Inflammatory macrophage treated with lipopolysaccharide for 1 hour (primary cell): ENCODE measurements at places on chromosomes 1 and 21.

GRCh38 chr21:38284216-38284615 lies 27.4 kb downstream of the KCNJ15 start:
- DNase-seq, result no peak

DNA sequence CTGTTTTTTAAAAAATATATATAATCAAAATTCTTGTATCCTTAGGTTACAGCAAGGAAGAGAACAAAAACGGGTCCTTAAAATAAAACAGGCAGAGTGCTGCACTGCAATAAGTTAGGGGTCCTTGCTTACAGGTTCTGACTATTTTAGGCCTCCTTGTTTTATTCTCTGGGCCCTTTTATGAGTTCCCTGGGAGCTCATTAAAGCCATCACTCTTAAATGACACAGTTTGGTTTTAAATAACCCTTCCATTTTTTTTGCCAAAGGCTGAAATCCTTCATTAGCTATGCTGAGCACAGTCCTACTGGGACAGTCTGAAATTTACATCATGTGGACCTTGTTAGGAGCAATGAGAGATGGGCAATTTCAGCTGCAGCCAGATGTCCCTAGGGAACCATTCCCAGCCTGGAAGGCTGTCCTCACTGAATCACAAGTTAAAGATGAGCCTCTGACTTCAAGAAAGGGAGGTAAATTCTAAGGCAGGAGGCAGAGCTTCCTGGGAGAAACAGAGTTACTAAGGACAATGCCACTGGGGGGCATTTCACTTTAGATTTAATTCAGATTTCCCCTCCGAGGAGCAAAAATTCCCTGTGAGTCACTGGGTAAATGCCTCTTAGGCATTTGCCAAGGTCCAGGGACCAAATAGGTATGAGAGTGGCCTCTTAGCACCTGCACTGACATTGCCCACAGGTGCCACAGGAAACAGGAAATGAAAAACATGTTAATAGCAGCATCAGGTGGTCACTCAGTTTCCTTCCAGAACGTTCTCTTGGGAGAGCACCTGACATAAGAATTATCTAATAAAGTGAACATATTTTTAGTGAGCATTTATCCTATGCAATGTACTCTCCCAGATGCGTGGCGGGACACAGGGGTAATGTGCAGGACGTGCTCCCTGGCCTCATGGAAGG lies 3.8 kb upstream of the MUL1 start:
- no peak for DNase-seq

GRCh38 chr1:171222936-171223335 lies 25.4 kb upstream of the FMO1 start:
- DNase-seq, result no peak

DNA sequence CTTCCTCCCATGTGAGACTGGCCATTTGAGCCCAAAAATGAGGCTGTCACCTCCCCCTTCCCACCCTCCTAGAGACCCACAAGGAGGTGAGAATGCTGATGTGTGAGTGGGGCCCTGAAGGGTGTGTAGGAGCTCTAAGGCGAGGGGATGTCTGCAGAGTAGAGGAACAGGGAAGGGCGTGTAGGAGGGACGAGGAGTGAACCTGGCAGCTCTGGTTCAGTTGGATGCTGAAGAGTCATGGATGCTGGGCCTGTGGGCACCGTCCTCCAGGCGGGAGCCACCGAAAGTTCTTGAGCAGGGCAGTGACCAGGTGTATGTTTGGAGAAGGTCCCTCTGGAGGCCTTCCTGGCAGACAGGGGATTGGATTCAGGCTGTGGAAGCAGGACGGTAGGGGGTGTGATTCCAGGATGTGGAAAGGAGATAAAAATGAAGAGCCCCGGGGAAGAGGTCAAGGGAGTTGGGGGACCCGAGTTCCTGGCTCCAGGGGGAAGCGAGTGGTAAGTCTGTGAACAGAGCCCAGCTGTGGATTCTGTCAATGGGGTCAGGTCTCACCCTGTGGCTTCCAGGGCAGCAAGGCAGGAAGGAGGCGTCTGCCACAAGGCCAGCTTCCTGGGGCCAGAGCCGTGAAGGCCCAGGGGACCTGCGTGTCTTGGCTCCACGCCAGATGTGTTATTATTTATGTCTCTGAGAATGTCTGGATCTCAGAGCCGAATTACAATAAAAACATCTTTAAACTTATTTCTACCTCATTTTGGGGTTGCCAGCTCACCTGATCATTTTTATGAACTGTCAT lies 7.9 kb downstream of the SAMD11 start:
- no peak for DNase-seq

DNA sequence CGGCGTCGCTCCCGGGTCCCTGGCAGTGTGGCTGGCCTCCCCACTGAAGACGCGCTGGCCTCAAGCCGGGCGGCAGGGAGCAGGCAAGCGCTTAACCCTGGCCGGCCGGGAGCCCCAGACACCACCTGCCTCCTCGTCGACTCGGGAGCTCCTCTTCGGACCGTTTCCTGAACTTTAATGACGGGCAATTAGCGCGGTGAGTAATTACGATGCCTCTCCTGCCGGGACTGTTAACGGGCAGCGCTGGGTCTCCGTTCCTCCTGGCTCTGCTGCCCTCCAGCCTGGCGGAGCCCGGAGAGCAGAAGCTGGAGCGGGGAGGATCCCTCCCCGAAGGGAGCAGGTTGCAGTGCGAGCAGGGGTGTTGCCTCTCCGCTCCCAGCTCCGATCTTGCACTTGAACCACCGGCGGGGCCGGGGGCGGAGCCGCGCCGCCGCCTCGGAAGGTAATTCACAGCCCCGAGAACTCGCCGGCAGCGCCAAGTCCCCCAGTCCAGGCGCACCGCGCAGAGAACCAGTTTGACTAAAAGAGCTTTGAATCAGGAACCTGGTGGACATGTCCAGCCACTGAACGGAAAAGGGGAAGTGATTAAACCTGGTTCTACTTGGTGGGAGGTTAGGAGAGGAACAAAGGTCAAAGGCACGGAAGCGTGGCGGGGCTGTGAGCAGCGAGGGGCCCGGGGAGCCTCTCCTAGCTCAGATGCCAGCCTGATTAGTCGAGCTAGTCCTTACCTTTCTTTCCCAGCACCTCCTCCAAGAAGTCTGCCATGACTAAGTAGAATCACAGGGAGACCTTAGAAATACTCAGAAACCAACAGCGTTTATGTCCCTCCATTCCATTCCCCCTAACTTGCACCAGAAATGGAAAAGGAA lies 18.3 kb upstream of the PLEKHA6 start:
- peak; percentile 57 for DNase-seq

DNA sequence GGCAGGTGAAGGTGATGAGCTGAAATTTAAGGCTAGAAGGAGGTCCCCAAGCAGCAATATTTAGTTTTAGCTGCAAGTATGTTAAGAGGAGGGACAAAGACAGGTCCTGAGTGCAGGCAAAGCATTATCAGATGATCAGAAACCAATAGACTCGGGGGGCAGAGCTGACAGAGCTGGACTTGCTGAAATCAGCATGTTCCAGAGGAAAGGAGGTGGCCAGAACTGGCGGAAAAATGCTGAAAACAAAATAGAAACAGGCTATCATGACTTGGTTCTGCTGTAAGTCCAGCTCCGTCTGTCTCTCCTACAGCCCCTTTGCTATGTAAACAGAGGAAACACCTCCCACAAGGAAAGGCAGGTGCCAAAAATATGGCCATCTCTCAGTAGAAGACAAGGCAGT lies at the start of gene CD5L:
Gene CD5L, minus strand, starts transcription at position 101 of the 400 bp plus-strand sequence. CDS start 107 bp downstream, outside the sequence.
- no peak for DNase-seq

GRCh38 chr1:173601588-173601987 lies 1.3 kb downstream of the SLC9C2 start:
- DNase-seq, result no peak

- no peak for DNase-seq
Measured at GRCh38 chr1:222098404-222098803, 356.5 kb upstream of the DUSP10 start.

DNA sequence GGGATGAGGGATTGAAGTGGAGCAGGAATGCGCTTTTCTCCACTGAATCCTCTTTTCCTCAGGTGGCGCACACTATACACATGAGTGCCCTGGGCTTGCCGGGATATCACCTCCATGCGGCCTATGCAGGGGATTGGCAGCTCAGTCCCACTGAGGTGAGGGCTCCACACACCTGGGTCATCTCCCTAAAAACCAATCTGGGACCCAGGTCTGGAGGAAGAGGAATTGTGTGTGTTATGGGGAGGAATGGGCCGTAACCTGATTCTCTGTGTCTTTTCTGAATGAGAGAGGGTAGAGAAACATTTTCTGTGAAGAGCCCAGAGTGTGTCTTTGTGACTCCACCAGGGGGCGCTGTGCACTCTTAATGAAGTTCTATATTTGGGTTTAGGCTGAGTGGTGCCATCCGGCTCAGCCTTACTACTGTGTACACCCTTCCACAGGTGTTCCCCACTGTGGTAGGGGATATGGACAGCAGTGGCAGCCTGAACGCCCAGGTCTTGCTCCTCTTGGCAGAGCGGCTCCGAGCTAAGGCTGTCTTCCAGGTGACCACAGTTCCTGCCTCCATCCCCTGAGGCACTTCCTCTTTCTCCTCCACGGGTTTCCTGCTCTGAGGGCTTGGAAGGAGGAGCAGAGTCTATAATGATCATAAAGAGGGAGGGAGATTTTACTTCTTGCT lies 1.5 kb downstream of the TOMM40L start:
- DNase-seq, result peak; percentile 64

DNA sequence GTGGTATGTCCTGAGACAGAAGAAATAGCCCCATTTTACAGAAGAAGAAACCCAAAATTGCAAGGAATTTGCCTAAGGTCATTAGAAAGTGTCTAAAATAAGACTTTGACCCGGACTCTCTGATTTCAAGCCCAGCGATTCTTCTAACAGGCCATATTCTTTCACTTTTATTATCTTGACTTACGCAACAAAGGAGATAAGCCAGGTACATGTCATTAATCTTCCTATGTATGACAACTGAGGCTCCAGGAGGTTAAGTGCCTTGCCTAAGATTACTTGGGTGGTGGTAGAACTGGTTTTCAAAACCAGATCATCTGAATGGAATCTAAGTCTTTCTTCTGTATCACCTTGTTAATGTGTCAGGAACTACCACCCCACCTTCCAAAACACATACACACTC lies 124.3 kb downstream of the PBX1 start:
- no peak for DNase-seq

GRCh38 chr1:246932366-246932700 lies 585 bp upstream of the AHCTF1 start:
- no peak for DNase-seq
